M059J (cell line): ENCODE measurements at places on chromosomes 12 and 14. TPM values are rescaled to one million over a fixed set of nuclear protein-coding genes. Genes with fewer than 3 reads are reported as not detected.

- DNase-seq = no peak
Measured at GRCh38 chr14:52790011-52790755, 1.2 kb downstream of the GNPNAT1 start.

DNA sequence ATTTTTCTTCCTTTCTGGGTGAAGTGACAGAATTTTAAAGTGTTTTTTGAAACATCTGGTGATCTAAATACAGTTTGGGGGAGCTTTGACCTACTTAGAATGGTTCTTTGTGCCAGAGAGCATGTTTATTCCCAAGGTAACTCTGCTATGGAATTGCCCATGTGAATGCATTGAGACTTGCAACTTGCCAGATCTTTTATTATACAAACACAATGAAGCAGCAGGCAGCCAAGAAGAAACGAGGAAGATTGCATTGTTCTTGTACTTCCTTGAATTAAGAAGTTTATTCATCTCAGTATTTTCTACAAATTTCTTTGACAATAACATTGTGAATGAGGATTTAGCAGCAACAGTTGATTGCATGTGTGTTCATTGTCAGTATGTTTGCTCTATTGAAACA lies 55.5 kb downstream of the FGD4 start:
- DNase-seq = no peak

Gene PRPH
- 0.12 TPM in 1 of 2 replicates, not detected in the other for total RNA-seq

Gene ADAM21
- 0.05 and 0.49 TPM in 2 replicates for total RNA-seq

- DNase-seq = no peak
Measured at GRCh38 chr14:69990323-69990722, 111.1 kb downstream of the SMOC1 start.

GRCh38 chr14:54688229-54688628 lies 121.3 kb downstream of the SAMD4A start:
- no peak for DNase-seq

Gene KRT6C
- not detected in 2 replicates for total RNA-seq

DNA sequence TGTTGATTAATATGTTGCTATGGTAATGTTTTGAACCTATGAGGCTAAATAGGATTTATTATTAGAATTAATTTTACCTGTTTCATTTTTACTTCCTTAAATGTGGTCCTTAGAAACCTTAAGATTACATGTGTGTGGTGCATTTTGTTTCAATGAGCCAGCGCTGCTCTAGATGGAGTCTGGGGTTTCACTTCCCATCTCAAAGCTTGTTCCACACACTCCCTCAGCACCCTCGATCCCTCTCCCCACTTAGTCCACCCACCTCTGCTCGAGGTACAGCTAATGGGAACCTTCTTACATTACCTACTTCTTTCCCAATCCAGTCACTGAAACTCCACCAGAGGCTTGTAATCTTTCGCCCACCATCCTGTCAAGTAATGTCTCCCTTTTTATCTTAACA lies 205.2 kb downstream of the PAX9 start:
- no peak for DNase-seq

DNA sequence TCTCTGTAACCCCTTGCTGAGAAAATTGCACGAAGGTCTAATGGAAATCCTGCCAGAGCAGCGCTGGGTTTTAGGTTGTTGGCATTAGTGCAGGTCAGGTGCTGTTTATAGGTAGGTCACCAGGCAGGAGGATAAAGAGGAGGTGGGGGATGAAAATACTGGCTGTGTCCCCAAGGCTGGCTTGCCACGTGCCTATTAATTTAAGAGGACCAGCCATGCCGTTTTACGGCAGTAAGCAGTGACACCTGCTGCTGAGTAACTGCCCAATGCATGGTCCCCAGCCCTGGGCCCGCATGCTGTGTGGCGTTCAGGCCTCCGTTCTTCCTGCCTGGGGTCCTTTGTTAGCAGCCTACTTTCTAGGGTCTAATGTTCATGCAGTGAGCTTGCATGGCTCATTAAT lies 67.2 kb downstream of the WDR20 start:
- DNase-seq = no peak

Gene TAS2R9
- not detected in 2 replicates for total RNA-seq

DNA sequence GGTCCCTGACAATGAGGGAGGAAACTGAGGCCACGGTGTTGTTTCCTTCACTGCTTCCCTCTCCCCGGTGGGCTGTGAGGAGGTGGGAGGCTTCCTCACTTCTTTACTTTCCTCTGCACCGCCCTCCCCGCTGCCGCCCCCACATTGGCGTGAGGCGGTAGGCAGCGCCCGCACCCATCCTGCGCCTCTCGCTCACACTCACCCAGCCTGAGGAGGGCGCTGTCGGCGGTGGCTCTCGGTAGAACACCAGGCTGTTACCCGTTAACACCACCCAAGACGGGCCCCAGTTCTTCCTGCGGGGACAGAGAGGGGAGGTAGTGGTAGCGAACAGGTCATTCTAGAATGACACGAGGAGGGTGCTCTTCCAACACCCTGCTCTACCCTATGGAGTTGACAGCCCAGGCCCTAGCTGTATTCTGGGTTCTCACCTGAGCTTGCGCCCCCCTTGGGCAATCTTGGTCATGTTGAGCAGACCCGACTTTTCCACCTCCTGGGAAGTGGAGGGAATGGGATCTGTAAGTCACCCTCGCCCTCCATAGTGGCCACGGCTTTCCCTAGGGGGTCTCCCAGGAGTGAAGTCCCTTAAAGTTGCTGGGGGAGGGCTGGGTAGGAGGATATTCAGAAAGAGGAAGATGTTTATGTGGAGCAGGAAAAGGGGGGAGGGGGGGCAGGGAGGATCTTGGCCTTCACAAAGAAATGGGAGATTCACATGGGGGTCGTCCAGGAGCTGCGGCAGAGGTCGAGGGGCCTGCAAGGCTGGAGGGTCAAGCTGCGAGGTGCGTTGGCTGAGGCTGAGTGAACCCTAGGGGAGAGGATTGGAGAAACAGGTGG lies 3.3 kb downstream of the ARHGAP9 start:
- no peak for DNase-seq

Gene IL26
- total RNA-seq = not detected in 2 replicates

Gene CLEC7A
- total RNA-seq = 38.9 and 40.5 TPM in 2 replicates

Gene KIF26A
- not detected in 2 replicates for total RNA-seq

DNA sequence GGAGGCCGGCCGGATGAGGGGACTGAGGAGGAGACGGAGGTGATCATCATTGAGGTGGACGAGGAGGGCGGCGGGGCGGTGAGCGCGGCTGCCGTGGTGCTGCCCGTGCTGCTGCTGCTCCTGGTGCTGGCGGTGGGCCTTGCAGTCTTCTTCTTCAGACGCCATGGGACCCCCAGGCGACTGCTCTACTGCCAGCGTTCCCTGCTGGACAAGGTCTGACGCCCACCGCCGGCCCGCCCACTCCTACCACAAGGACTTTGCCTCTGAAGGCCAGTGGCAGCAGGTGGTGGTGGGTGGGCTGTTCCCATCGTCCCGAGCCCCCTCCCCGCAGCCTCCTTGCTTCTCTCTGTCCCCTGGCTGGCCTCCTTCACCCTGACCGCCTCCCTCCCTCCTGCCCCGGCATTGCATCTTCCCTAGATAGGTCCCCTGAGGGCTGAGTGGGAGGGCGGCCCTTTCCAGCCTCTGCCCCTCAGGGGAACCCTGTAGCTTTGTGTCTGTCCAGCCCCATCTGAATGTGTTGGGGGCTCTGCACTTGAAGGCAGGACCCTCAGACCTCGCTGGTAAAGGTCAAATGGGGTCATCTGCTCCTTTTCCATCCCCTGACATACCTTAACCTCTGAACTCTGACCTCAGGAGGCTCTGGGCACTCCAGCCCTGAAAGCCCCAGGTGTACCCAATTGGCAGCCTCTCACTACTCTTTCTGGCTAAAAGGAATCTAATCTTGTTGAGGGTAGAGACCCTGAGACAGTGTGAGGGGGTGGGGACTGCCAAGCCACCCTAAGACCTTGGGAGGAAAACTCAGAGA lies 9.6 kb downstream of the MMP14 start:
- no peak for DNase-seq
